C1 segment of cervical spinal cord (tissue), 14 donors: ENCODE measurements at places on chromosomes 11 and 22.

DNA sequence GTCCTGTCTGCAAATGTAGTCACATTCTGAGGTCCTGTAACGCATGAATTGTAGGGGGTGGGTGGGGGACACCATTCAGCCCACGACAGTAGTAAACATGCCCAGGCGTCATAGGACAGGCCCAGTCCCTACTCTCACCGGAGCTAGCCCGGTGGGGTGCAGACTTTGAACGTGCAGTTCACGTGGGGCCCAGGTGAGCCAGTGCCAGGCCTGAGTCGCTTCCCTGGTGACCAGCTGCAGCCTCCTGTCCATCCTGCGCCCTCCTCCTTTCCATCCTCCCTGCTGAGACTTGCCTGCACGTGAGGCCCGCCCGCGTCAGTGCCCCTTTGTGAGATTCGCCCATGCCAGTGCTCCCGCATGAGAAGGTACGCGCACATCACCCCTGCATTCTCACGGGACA is 116.8 kb downstream of the WNT7B start:
- no peak for DNase-seq

GRCh38 chr11:84865791-84866535 is 761.2 kb downstream of the DLG2 start:
- DNase-seq = no peak

DNA sequence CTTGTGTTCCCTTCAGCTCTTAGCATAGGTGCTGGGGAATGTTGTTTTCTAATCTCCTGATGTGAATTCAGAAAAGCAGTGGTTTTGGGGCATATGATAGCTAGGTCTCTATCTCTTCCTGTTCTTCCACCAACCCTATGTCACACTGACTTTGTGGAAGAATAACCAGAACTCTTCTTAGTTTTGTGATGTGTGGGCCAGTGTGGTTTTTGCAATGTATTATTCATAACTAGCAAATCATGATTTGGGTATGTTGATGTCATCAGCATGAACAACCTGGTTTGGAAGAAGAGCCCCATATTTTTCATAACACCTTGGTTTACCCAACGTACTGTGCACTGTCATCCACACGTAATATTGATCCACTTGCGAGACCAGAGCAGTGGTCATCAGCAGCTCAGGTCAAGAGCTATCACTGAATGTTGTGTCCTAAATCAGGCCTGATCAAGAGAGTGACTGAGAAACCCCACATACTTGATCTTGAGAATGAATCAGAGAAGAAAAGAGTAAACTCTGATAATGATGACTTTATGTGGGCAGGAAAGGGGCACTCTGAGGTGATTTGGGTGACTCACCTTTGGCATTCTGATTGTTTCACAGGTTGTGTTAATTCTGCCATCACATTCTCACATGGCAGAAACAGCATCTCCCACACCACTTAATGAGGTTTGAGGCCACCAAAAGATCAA is 19.4 kb upstream of the MS4A6E start:
- no peak for DNase-seq

GRCh38 chr11:100592619-100593260 is 94.3 kb upstream of the ARHGAP42 start:
- no peak for DNase-seq

DNA sequence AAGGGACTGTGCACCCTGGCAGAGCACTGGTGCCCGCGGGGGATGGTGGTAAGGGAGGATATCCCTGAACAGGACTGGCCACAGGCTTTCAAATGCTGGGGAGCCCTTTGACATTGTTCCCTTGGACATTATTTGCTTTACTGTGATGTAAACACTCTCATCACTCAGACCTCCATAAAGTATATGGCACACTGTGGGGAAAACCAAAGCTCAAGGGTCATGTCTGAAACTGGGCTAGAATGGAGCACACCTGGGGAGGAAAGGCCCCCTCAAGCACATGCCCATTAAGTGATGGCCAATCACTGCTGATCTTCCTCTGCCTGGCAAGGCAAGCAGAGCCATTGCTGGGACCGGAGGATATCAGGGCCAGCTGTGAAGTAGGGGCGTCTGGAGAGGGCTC is 60.9 kb upstream of the TENM4 start:
- no peak for DNase-seq

DNA sequence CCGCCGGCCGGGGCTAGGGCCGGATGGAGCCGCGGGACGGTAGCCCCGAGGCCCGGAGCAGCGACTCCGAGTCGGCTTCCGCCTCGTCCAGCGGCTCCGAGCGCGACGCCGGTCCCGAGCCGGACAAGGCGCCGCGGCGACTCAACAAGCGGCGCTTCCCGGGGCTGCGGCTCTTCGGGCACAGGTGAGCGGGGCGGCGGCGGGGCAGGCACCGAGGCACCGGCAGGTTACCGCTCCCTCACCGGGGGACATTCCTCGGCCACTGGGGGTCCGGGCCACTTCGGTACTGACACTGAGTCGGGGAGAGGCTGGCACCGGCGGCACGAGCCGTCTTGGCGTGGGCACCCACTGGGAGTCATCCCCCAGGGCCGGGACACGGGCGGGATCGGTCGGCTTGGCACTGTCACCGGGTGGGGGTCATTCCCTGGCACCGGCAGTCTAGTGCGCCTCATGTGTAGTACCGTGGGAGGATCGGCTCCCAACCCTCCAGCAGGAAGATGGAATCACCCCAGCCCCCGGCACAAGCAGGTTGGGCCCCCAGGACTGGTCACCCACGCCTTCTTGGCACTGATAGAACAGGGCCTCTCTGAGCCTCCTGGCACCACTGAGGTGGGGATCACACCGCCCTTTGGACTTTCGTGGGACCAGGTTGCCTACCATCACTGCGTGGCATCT is 511 bp downstream of the DGKZ start:
- DNase-seq = no peak

DNA sequence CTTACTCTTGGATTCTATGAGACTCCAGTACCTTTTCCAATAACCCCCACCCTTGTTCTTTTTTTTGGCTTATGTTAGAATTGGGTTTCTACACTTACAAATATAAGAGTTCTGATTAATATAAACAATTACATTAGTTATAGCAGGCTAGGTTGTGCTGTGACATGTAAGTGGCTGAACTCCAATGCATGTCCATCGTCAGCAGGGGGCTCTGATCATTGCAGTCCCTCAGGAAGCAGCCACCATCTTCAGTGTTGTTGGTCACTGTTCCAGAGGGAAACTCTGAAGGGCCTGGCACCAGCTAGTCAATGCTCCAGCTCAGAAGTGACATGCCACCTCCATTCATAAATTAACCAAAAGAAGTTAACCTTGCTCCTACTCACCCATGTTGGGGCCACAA is 5.6 kb downstream of the LIPT2 start:
- DNase-seq = no peak

- DNase-seq = peak; percentile 39
These were observed 15.4 kb downstream of the XRCC6 start for GRCh38 chr22:41636467-41636866.

DNA sequence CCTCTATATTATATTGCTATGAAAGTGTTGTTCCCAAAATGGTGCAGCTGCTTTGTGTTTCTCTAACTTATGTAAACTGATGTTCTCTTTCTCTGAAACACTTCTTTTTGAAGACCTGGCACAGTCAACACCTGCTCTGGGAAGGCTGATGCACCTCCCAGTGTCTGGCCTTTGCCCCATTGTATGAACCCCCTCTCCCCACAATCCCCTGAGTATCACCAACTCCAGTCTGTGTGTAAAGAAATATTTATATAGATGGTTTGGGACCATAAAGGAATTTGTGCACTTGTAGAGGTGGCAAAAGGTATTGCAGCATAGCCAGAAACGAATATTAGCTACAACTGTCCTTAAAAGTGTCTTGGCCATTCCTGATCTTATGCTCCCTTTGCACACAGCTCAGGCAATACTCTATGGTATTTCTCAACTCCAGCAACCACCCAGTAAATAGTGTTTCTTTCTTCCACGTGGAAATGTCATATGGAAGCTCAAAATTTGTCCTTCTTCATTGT is 365.2 kb upstream of the DDI1 start:
- no peak for DNase-seq

GRCh38 chr11:45021692-45022141 is 71.0 kb upstream of the TP53I11 start:
- DNase-seq = peak; percentile 30

GRCh38 chr22:48076008-48076407 is 1313.6 kb downstream of the TBC1D22A start:
- DNase-seq = no peak

DNA sequence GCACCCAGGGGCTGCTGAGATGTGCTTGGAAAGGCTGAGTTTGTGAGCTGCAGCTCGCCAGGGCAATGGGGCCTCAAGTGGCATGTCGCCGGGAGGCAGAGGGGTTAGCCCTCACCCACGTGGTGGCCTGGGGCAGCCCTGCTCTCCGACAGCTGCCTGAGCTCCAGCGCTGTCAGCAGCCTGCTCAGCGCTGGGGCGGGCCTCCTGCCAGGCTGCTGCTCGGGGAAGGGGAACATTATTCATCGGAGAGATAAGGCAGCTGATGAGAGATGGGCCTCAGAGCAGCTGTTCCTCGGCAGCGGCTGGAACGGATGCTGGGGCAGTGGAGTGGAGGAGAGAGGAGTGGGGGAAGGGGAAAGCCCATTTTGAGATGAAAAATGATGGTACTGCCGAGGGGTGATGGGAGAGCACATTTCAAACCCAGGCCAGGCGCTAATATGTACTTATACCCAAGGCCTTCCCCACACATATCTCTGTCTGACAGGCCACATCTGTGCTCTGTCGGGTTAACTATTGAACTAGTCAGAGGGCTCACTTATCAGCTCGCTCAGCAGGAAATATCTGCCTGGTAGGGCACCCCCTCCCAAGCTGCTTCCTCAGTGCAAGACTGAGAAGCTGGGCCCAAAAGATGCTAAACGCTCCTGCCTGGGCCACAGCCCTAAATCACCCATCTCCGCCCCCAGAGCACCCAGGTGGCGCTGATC is 79.5 kb downstream of the TIMP3 start:
- DNase-seq = no peak

- DNase-seq = no peak
These were observed 18.9 kb upstream of the IL17REL start for GRCh38 chr22:50031189-50032091.

- no peak for DNase-seq
These were observed 794 bp upstream of the FXYD6 start for GRCh38 chr11:117877120-117877784.

- no peak for DNase-seq
These were observed 673 bp upstream of the DUSP18 start for GRCh38 chr22:30668386-30668710.

GRCh38 chr11:58958500-58958899 is 19.2 kb downstream of the GLYATL1 start:
- DNase-seq = no peak

GRCh38 chr22:49994361-49995040 is 18.1 kb downstream of the IL17REL start:
- no peak for DNase-seq

DNA sequence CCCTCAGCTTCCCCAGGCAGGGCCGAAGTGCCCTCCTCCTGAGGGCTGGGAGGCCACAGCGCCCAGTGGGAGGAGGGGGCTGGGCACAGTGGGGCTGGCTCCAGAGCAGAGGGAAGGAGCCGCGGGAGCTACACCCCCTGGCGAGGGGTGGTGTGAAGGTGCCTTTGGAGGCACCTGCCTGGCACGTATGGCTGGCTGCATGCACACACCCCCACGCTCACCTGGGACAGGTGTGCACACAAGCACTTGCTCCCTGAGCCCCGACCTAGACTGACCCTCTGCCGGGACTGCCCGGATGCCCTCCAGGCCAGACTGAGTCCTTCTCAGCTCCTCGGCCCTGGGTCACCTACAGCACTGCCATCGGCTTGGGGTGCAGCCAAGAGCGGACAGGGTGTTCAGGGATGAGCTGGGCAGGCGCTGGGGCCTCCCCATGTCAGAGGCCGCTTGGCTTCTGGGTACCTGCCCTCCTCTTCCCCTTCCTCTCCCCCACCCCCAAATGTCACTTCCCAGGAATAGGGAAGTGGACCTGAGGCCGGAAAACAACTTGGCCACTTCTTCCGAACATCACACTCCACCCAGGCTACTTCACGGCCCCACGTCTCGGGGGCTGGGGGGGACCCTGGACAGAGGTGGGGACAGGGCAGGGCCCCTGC is 7.4 kb upstream of the PIM3 start:
- DNase-seq = no peak

DNA sequence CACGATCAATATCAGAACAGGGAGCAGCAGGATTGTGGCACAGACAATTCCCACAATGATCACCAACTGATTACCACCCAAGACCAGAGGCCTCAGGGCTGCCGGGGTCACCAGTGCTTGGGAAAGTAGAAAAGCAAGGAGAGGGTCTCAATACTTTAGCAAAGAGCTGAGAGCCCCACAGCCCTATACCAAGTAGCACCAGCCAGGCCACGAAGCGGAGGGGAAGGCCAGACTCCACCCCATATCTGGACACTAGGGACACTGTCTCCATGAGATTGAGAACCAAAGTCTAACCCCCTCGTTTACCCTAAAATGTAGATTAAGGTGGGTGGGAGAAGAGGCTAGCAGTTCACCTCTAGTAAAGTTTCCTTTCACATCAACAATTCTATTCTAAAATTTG is 24.1 kb upstream of the SCN2B start:
- no peak for DNase-seq

GRCh38 chr11:79768343-79768742 is 327.5 kb upstream of the TENM4 start:
- DNase-seq = no peak

GRCh38 chr11:118856314-118856713 is 27.4 kb upstream of the CXCR5 start:
- DNase-seq = no peak

DNA sequence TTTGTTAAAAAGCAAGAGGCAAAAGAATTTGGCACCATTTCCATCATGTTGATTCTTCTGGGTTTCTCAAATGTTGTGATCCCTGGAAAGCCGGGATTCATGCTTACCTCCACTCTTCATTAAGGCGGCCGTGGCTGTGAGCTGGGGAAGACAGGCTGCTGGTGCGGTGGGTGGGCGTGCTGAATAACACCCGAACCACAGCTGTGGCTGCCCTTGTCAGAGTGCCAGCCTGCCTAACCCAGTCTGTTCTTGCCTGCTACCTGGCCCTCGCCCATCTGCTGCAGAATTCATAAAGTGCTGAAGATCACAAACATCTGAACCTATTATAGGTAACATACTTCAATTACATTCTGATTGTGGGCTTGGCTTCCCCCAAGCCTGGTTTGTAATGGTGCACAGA is 95.8 kb upstream of the RCN1 start:
- peak; percentile 5 for DNase-seq

DNA sequence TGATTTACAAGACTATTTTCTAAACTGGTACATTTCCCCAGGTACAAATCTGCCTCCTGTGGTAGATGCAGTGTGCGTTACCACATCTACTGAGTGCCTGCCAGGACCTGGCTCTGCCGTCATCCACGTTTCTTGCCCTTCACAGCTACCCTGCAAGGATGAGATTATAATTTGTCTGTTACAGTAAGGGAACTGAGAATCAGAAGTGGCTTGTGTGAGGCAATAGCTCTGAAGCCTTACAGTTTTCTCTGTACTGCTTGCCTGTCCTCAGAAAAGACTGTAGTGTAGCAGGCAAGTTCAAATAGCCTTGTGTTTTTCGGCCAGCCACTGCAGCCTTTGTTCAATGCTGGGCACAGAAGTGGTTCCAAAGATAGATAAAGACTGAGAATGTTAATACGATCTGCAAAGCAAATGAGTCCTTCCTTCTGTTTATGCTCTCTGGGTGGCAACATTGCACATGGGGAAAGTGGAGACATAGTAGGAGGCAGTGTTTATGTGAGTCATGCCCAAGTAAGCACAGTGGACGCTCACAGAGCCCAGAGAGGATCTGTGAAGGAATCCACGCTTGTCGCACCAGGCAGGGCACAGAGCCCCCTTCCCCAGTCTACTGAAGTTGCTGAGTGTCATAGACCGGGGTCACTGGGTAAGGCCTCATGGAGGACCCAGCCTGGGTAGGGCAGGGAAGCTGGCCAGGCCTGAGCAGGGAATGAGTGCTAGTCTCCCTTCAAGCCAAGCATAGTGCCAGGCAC is 49.1 kb downstream of the MICAL2 start:
- DNase-seq = peak; percentile 70
